Right ventricle myocardium inferior (tissue), 1 donor: ENCODE measurements at places on chromosomes 5 and 9. TPM values are rescaled to one million over a fixed set of nuclear protein-coding genes. Genes with fewer than 3 reads are reported as not detected.

- DNase-seq: no peak
These were observed 54.9 kb downstream of the DUSP1 start for GRCh38 chr5:172715931-172716682.

The ARL10 gene
- 5.4 TPM for total RNA-seq

GRCh38 chr5:78649861-78650496 is 1.4 kb upstream of the LHFPL2 start:
- DNase-seq: no peak

DNA sequence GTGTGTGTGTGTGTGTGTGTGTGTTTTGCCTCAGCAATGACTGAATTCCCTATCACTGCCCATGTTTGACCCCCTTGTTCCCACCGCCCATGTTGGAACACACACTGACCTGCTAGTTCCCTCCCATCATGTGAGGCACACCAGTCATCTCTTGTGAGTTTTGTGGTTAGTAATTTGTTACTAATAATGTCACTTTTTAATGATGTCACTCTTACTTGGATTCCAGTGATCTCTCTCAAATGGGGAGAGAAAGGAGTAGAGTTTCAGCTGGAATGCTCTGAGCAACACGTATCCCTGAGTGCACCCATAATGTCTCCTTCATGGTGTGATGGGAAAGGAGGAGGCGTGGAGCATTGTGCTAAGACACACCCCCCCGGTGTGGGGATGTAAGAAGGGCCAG is 172.6 kb downstream of the SH3GL2 start:
- no peak for DNase-seq
